Cardiac muscle cell (in vitro differentiated cells and primary cell): ENCODE measurements at places on chromosomes 5 and 9. TPM values are rescaled to one million over a fixed set of nuclear protein-coding genes. Genes with fewer than 3 reads are reported as not detected.
A peak's percentile ranks its signal among the peaks of the same experiment; 100 is the strongest.

GRCh38 chr9:34072410-34072809, 23.7 kb upstream of the UBAP2 start:
- no peak for DNase-seq

DNA sequence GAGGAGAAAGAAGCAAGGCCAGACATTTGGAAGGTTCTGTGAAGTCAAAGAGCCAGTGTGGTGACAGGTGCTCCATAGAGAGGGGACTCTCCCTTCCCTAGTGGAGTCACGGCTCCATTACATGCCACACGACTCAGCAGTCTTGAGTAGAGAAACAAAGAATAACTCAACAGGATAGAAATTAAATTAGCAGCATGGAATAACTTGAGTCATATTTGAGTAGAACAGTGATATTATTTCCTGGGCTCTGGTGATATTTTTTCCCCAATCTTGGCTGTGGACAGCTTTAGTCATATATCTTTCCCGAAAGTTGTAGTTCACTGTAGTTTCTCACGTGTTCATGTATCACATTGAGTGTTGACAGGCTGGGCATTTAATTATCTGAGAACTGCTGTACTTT, 149.7 kb upstream of the EFNA5 start:
- no peak for DNase-seq

DNA sequence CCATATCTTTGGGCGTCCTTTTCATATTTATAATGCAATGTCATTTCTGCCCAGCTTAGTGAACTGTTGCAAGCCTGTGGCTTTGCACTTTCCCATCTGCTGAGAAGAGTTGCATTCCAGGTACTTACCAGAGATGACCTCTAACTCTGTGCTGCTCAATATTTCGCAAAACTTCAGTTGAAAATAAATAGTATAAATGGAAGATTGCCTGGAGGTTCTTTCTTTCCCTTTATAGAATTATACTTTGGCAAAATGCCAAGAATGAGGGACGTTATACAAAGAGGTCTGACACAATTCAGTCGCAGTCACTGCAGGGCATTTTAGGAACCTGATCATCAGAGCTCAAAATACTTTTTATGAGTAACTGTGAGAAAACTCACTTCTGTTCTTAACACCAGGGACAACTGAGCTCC, 18.9 kb upstream of the VLDLR start:
- peak; percentile 16 for DNase-seq

- peak; percentile 37 for DNase-seq
Observed at GRCh38 chr9:116058421-116058820, 95.2 kb upstream of the PAPPA start.

The TRIM36 gene
- 2.6 and 8.0 TPM in 2 replicates for total RNA-seq

The NRG2 gene
- 16.5 and 20.7 TPM in 2 replicates for total RNA-seq

The ZDHHC21 gene
- total RNA-seq = 5.9 and 8.5 TPM in 2 replicates

GRCh38 chr9:15512889-15513288, 2.1 kb upstream of the PSIP1 start:
- DNase-seq = no peak

DNA sequence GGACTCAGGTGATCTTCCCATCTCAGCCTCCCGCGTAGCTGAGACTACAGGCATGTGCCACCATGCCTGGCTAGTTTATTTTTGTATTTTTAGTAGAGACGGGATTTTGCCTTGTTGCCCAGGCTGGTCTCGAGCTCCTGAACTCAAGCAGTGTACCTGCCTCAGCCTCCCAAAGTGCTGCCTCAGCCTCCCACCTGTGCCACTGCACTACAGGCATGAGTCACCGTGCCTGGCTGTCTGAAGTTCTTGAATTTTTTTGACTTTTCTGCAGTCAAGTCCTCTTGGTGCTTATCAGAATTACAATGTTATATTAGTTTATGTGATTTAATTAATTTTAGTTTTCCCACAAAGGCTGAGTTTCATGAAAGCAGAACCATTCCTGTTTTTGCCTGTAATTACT, 9.8 kb downstream of the SPIN1 start:
- DNase-seq = no peak

The CDO1 gene
- 19.0 and 27.1 TPM in 2 replicates for total RNA-seq

GRCh38 chr5:115184770-115185169, 15.1 kb upstream of the TRIM36 start:
- DNase-seq = no peak

DNA sequence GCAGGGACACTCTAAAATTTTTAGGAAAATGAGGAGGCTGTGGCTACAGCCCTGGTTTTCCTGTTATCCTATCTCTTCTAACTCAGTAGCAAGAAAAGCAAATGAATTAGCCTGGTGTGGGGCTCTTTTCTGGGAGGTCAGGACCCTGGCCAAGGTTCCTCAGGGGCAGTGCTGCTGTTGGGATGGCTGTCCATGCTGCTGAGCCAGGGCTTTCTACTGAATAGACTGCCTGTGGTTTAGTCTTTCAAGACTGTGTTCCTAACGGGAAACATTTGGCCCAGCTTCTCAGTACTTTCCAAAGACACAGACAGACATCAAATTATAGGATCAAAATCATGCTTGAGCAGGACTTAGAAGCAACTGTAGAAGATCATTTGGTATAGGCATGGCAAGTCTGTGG, 18.1 kb downstream of the TNC start:
- DNase-seq = no peak

DNA sequence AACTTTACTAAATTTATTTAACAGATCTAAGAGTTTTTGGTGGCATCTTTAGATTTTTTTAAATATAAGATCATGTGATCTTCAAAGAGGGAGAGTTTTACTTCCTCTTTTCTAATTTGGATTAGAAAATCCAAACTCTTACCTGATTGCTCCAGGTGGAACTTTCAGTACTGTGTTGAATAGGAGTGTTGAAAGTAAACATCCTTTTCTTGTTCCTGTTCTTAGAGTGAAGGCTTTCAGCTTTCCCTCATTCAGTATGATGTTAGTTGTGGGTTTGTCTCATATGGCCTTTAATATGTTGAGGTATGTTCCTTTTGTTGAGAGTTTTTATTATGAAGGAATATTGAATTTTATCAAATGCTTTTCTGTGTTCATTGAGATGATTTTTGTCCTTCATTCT, 650.0 kb upstream of the SGCD start:
- no peak for DNase-seq

- no peak for DNase-seq
Observed at GRCh38 chr5:12652201-12652600, 748.0 kb upstream of the CTNND2 start.

- peak; percentile 45 for DNase-seq
Observed at GRCh38 chr5:171975262-171975876, 31.1 kb downstream of the FBXW11 start.

DNA sequence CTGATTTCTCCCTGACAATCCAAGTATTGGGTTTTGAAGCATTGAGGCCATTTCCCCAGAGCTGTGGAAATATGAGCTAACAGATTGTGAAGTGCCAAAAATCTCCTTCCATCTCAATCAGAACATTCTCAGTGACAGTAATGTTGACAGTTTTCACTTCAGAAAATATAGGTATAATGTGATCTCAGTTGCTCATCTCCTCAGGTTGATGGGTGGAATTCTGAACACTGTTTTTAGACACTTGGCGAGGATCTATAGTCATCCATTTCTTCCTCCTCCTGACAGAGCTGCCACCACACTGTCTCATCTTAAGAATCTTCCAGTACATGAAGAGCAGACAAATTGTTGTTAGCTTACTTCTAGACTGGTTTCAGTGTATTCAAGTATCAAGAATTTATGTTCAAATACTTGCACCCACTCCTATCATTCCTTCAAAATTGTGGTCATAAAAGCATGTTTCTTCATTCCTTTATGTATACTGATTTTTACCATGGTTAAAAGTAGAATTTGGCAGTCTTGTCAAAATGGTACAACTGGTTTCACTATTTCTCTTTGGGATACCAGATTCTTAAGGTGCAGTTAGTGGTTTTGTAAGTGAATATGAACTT, 199.7 kb upstream of the TLE4 start:
- DNase-seq = no peak

DNA sequence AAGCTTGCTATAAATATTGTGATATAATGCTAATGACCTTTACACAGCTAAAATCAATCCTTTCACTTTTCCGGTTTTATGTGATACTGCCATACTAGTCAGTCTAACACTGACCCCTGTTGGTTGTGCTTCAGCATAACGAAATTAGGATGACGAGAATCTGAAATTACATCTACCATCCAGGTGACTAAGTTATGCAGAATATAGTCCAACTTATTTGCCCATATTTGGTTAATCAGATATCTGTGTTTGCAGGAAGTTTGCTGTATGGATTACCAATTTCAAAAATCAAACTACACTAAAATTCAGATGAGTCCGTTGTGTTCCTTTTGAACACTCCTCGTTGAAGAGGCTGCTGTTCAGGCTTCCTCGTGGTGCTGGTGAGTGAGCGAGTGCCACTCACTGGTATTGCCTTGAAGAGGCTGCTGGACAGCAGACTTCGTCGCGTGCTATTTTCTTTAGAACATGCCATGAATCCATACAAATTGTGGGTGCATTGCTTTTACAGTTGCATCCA, 32.5 kb downstream of the TENT4A start:
- DNase-seq = peak; percentile 75

GRCh38 chr5:134845335-134845851, 375 bp upstream of the C5orf24 start:
- peak; percentile 37 for DNase-seq

GRCh38 chr5:2530609-2531008, 220.9 kb downstream of the IRX2 start:
- no peak for DNase-seq

The CDH10 gene
- 1.6 and 4.6 TPM in 2 replicates for total RNA-seq

The GABRP gene
- total RNA-seq = 0.30 and 0.39 TPM in 2 replicates

DNA sequence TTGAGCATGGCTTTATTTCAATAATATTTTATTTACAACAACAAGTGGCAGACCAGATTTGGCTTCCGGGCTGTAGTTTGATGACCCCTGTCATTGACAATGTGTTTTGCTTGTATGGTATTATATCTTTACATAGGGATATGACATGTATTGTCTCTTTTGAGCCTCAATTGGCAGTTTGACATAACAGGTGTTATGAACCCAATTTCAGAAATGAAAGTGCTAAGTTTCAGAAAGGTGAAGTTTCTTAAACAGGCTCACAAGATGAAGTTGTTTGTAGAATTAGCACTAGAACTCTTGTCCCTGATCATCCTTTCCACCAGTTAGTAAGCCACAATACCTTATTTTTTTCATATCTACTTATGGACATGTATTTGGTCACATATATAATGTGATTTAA, 303.0 kb upstream of the GRIA1 start:
- no peak for DNase-seq

DNA sequence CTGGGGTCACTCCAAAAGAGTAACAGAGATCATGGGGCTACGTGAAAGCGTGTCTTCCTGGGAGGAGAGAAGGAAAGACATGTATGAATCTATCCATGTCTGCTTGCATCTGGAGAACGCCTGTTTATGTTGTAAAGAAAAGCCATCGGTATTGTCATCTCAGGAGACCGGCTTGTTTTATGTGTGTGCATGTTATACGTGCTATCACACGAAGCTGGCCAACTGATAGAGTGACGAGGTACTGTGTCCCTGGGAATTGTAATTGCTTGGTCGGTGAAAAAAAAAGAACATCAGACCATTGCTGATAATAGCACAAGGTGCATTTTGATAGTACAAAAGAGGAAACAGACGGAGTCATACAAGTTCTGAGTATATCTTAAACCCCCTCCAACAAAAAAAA, 370 bp upstream of the CDH6 start:
- no peak for DNase-seq
